ENCODE measurements at places on chromosomes 5 and 9. TPM values are rescaled to one million over a fixed set of nuclear protein-coding genes. Genes with fewer than 3 reads are reported as not detected.

Gene PRDM9
- total RNA-seq = not detected

Gene SPINK4
- total RNA-seq = not detected

Gene TMEFF1
- total RNA-seq = 0.42 TPM

Gene SH2D3C
- 0.12 TPM for total RNA-seq

Gene IL9
- not detected for total RNA-seq

Gene SCGB3A2
- not detected for total RNA-seq

Gene PCDHGA3
- not detected for total RNA-seq

Gene RNF183
- total RNA-seq = not detected

Gene WWC1
- total RNA-seq = 21.0 TPM

Gene SLC1A1
- 0.10 TPM for total RNA-seq

Gene SECISBP2
- 56.1 TPM for total RNA-seq

Gene C6
- total RNA-seq = not detected

Gene PRSS3
- not detected for total RNA-seq

Gene BARHL1
- total RNA-seq = not detected

Gene IRX2
- total RNA-seq = 30.6 TPM

Gene ZNF354B
- 11.5 TPM for total RNA-seq

Gene PPP2R2B
- total RNA-seq = not detected

Gene SPAG8
- total RNA-seq = 0.47 TPM

Gene SPINK6
- total RNA-seq = 0.52 TPM

Gene FAM151B
- total RNA-seq = 2.3 TPM

Gene EQTN
- not detected for total RNA-seq

Gene IL17B
- not detected for total RNA-seq

Gene GFI1B
- not detected for total RNA-seq

Gene FXN
- total RNA-seq = 15.5 TPM

Gene CMBL
- 13.5 TPM for total RNA-seq

Gene FGFR4
- total RNA-seq = 2.4 TPM

Gene F2RL2
- 37.5 TPM for total RNA-seq

Gene HSDL2
- total RNA-seq = 42.4 TPM

Gene SLC22A5
- 16.1 TPM for total RNA-seq

Gene PROB1
- 1.5 TPM for total RNA-seq

Gene KCNN2
- not detected for total RNA-seq

Gene PKD2L2
- total RNA-seq = not detected

Gene FOXD4L6
- 0.07 TPM for total RNA-seq

Gene CARTPT
- total RNA-seq = not detected

Gene SLC4A9
- not detected for total RNA-seq

Gene IL7R
- total RNA-seq = not detected

Gene GABRB2
- not detected for total RNA-seq

Gene CRB2
- total RNA-seq = not detected

Gene SSNA1
- 59.3 TPM for total RNA-seq

Gene PTGER4
- total RNA-seq = 3.1 TPM

Gene TTC23L
- 0.12 TPM for total RNA-seq

Gene SPINK7
- total RNA-seq = not detected

Gene PCDHA1
- 0.12 TPM for total RNA-seq

Gene CACNA1B
- not detected for total RNA-seq

Gene N4BP3
- total RNA-seq = 0.27 TPM

Gene TMC1
- not detected for total RNA-seq

Gene CATSPER3
- total RNA-seq = 0.40 TPM

Gene CCDC171
- total RNA-seq = 1.9 TPM

Gene ESM1
- 22.7 TPM for total RNA-seq

Gene TSSK1B
- not detected for total RNA-seq

Gene RANBP3L
- total RNA-seq = 0.17 TPM

Gene ARID3C
- not detected for total RNA-seq

Measured in NCI-H460 (cell line).